ENCODE measurements at places on chromosomes 6 and 20.

- DNase-seq = no peak
These were observed 42.4 kb downstream of the CNBD2 start for GRCh38 chr20:36010825-36011224.

GRCh38 chr20:41408986-41409385, 42.4 kb upstream of the EMILIN3 start:
- DNase-seq = no peak

DNA sequence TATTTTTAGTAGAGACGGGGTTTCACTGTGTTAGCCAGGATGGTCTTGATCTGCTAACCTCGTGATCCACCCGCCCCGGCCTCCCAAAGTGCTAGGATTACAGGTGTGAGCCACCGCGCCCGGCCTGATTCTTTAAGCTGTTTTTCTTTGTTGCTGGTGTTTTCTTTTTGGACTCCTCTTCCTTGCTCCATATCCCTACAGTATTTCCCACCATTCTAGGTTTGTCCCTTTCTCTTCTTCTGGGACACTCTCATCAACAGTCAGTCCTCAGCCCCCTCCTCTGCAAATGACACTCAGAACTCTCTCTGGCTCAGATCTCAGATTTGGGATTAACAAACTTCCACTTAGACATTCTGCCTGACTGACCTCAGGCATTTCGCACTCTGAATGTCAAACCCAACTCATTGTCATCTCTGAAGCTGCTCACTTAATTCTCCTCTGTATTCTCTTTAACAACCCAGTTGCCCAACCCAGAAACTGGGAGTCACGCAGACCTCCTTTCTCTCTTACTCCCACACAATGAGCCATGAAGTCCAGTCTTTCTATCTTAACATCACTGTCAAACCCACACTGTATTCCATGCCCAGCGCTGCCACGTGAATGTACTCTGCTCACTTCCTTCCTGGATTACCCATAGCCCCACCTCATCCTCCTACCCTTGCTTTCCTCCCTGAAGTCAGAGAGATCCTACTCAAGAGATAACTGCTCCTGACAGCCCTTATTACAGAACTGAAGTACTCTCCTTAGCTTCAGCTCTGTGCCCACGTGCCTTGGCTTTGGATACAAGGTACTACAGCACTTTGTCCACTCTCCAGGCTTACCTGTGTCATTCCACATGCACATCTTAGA, 2.6 kb downstream of the MPIG6B start:
- DNase-seq = no peak

DNA sequence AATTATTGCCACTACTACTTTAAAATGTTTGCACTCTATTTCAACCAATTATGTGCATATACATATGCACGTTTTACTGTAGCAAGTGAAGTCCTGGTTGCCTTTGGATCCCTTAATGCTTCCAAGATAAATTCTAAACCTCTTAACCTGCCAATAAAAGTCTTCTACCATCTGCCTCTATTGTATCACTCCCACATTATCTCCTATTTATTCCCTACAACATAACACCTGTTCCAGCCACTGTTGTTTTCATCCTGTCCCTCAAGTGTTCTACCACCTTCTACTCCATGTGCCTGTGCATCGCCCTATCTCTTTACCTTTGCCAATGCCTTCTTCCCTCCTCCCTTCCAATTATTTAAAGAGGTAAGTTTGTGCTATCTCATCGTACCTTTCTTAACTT, 499.0 kb upstream of the RNF217 start:
- no peak for DNase-seq

DNA sequence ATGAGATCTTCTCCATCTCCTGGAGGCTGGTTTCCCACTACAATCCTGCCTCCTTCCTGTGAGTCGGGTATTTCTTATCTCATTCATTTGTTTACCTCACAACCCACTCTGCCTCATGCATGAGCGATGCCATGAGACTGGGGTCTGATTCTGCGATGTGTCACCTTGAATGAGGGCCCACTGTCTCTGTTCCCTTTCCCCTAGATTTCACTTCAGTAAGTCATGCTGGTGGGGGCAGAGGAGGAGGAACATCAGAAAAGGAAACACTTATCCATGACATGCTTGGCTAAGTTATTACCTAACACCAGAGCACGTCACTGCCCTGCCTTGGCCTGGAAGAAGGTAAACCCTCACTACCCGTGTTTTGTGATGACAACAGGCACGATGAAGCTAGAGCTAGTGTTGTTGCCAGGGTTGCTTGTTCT, 337.4 kb upstream of the PRDM1 start:
- no peak for DNase-seq

- no peak for DNase-seq
These were observed at the start of gene CAP2 for GRCh38 chr6:17392978-17393891. Gene CAP2, plus strand, starts transcription at chr6:17393595. Its CDS starts 27,961 bp downstream, at chr6:17421556.

DNA sequence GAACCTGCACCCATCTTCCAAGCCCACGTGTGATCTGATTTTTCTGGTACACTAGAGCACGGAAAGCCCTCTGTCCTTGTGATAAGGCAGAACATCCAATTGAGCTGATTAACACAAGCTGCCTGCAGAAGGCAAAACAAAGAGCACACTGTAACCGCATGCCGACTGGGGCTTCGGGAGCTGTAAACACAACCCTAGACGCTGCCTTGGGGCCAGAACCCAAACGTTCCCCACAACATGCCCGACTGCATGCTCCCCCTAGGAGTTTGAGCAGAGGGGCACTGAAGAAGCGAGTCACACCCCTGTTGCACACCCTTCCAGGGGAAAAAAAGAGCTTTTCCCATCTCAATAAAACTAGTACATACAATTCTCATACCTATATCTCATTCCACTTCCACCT, 470.7 kb downstream of the HTR1B start:
- DNase-seq = no peak

GRCh38 chr20:41031243-41031619, 2.6 kb downstream of the TOP1 start:
- no peak for DNase-seq

GRCh38 chr6:35164277-35164676, 23.1 kb upstream of the TCP11 start:
- DNase-seq = no peak

GRCh38 chr6:123803504-123804013, at the start of gene NKAIN2:
Gene NKAIN2, plus strand, starts transcription at chr6:123803865.
- no peak for DNase-seq

GRCh38 chr6:151359486-151359885, 31.9 kb downstream of the ZBTB2 start:
- no peak for DNase-seq

- no peak for DNase-seq
These were observed 38.3 kb downstream of the METTL24 start for GRCh38 chr6:110319843-110320242.
